ENCODE measurements at places on chromosomes 7 and 10.

DNA sequence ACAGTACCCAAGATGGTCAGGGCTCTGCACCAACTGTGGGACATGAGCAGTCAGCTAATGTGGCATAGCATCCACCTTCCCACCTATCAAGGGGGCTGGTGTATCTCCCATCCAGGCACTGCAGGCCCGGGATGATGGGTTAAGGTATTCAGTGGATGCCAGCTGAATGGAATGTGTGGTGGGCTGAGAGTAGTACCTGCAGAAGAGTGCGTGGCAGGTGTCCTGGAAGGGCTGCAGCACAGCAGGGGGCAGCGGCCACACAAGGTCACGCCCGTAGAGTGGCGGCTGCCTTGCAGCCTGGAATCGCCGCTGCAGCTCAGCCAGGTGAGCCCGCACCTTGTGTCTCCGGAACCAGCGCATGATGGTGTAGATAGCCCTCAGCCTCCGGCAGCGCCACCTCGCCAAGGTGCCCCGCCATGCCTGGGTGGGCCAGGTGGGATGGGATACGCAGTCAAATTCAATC is 13.3 kb downstream of the MYO1G start:
- DNase-seq, result no peak

- no peak for DNase-seq
These were observed 21.9 kb upstream of the DPYSL4 start for GRCh38 chr10:132164761-132165278.

GRCh38 chr10:5959142-5959541 is 18.2 kb downstream of the IL15RA start:
- DNase-seq, result no peak

DNA sequence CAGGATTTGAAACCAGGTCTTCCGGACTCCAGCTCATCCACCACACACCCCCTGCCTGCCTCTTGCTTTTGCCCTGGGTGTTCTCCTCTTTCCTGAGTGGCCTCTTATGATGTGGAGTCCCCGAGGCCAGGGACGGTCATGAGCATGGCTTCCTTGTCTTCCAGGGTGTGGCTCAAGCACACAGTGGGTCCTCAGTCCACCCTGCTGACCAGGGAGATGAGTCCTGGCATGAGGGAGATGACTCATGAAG is 32.8 kb downstream of the DNAJB12 start:
- DNase-seq, result no peak

GRCh38 chr10:132229834-132230556 is 43.2 kb downstream of the DPYSL4 start:
- DNase-seq, result no peak

- no peak for DNase-seq
These were observed 162.9 kb upstream of the PRSS58 start for GRCh38 chr7:142420554-142421362.

GRCh38 chr7:80977751-80978150 is 58.9 kb upstream of the SEMA3C start:
- DNase-seq, result no peak

DNA sequence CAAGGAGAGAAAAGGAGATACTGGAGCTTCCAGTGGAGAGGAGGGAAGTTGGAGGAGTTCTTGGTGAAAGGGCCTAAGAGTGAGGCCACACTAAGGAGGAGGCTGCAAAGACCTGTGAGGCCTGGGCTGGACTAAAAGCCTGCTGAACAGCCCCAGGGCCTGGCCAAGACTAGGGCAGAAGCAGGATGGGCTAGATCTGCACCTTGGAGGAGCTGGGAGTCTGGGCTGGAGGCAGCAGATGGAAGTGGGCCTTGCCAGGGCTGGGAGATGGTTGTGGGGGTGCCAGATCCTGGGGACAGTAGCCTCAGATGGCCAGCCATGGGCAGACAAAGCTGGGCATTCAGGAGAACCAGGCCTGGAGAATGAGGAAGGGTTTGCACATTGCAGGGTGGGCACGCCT is 6.5 kb upstream of the PURB start:
- DNase-seq, result no peak
